CD4-positive, alpha-beta T cell treated with Interleukin-4 for 1 hour (primary cell): ENCODE measurements at places on chromosomes 12 and 14.

- peak; percentile 42 for DNase-seq
Observed at GRCh38 chr12:52060498-52061177, 9.1 kb upstream of the ATG101 start.

- DNase-seq: no peak
Observed at GRCh38 chr14:35865611-35866324, 39.6 kb downstream of the BRMS1L start.

- no peak for DNase-seq
Observed at GRCh38 chr14:68639758-68640574, 152.9 kb downstream of the ZFP36L1 start.

GRCh38 chr12:75269209-75269608, 59.6 kb upstream of the KCNC2 start:
- no peak for DNase-seq

GRCh38 chr12:120584343-120585149, 3.3 kb upstream of the POP5 start:
- peak; percentile 57 for DNase-seq

DNA sequence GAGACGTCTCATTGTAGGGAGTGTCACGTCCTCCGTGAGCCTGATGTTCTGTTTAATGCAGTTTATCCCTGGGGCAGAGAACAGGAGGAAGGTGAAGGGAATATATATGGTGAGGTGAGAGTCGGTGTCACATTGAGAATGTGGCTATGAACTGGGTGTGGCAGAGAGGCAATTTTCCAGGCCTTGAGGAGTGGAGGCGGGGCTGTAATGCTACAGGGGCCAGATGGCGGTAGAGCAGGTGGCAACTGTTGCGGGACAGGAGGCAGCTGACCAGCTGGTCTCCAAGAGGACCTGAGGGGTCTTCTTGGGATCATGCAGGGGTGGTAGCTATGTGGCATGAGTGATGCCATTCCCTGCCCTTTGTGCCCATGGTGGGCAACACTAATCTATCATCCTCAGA, 59.6 kb downstream of the CACNA1C start:
- no peak for DNase-seq

- no peak for DNase-seq
Observed at GRCh38 chr14:94597788-94598187, 14.4 kb upstream of the SERPINA3 start.

DNA sequence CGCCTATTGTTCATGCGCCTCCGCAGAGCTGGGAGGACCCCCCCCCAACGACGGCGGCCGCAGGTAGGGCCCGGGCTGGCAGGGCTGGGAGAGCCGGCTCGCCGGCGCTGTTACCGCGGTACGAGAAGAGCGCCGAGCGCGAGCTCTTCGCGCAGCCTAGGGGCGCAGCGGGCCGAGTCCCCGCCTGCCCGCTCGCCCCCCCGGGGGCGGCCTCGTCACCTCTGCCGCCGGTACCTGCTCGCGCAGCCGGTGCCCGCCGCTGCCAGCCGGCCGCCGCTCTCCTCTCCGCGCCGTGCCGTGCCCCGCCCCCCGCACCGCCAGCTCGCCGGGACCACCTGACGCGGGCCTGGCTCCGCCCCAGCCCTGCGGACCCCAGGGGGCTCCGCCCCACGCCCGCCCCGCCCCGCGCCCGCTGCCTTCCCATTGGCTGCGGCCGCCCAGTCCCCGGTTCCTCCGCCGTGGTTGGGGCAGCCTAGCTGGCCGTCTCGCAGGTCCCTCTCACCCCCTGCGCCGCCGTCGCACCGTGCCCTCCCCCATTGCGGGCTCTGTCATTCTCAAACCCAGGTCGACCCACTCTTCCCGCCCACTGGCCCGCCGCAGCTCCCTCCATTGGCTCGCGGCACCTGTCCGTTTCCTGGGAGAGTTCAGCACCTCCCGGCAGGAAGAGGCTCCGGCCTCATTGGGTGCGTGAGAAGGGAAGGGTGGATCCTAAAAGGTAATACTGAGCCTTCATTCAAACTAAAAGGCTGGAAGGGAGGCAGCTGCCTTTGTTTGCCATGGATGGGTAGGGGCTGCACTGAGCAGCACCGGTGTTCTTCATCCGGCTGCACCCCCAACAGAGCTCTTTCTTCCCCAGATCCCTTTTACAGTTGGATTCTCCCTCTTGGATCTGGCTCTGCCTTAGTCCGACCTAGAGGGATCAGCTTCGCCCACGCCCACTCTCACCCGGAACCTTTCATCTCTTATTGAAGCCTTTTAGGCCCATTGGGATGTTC, at the start of gene MAP3K9:
Gene MAP3K9 (minus strand): TSS at position 289 of the 995 bp plus-strand sequence. CDS start 342 bp downstream, outside the sequence.
- peak; percentile 92 for DNase-seq

GRCh38 chr12:88519802-88520435, 60.4 kb downstream of the KITLG start:
- DNase-seq: no peak

- DNase-seq: peak; percentile 81
Observed at GRCh38 chr12:12379831-12380730, 23.2 kb downstream of the BORCS5 start.

- DNase-seq: no peak
Observed at GRCh38 chr12:117900561-117900960, 68.2 kb downstream of the KSR2 start.

DNA sequence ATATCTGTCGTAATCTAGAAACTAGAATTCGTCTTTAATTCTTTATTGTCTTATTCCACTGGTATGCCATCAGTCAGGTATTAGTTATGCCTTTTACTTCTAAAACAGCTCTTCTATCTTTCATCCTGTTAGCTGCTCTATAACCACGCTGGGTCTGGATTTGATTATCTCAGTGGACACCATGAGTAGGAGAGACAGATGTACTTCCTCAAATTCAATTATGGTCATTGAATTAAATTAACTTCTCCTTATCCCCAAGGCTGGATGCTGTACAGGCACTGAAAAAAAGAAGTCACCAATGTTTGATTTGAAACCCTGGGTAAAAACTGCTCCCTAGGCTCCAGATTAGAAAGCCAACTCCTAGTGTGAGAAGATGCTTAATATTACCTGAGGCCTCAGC, 107.3 kb downstream of the PIK3C2G start:
- DNase-seq: no peak

- DNase-seq: no peak
Observed at GRCh38 chr12:6044082-6044481, 80.4 kb downstream of the VWF start.

DNA sequence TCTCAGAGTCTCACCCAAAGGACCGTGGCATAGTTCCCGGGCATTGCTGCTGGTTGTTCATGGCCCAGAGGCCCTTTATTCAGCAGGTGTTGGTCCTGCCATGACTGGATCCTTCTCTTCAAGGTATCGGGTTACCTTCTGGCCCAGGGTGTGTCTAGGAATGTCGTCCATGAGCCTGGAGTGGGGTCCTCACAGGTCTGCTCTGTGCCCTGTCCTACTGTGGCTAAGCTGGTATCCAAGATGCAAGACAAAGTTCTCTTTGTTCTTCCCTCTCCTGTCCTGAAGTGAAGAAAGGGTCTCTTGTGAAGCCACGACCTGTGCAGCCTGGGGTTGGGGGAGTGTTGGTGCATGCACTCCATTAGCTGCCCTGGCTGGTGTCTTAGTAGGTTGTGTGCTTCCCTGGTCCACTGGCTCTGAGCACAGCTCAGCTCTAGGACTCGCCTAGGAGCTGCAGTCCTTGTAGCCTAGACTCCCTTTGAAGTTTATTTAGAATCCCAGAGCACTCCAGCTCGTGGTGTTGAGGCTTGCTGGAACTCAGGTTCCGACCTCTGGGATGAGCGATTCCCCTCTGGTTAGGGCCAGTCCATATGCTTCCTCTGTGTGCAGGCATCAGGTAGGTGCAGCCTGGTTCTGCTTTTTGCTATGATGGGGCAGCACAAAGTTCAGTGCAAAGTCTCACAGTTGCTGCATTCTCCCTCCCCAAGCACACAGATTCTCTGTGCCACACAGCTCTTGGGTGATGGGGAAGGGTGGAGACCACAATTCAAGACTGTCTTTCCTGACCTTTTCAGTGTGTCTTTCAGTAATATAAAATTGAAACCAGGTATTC, 117.4 kb downstream of the NUBPL start:
- no peak for DNase-seq

- DNase-seq: no peak
Observed at GRCh38 chr12:20211981-20212421, 156.3 kb upstream of the PDE3A start.

DNA sequence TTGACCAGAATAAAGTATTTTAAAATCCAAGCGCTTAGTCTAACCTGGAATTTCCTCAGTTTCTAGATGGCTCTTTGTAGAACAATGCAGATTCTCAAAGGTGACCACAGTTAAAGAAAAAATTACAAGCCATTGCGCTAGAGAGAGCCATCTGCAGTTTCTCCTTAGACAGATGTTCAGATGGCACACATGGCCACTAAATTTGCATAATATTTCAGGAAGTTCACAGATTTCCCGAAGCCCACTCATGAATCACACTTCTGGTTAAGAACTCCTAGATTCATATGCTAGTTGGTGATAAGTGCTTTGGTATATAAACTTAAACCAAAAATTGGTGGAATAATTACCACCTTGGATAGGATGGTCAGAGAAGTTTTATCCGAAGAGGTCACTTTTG, 749 bp downstream of the AKAP3 start:
- DNase-seq: no peak

- DNase-seq: peak; percentile 68
Observed at GRCh38 chr14:91373591-91374254, 43.9 kb downstream of the CCDC88C start.

DNA sequence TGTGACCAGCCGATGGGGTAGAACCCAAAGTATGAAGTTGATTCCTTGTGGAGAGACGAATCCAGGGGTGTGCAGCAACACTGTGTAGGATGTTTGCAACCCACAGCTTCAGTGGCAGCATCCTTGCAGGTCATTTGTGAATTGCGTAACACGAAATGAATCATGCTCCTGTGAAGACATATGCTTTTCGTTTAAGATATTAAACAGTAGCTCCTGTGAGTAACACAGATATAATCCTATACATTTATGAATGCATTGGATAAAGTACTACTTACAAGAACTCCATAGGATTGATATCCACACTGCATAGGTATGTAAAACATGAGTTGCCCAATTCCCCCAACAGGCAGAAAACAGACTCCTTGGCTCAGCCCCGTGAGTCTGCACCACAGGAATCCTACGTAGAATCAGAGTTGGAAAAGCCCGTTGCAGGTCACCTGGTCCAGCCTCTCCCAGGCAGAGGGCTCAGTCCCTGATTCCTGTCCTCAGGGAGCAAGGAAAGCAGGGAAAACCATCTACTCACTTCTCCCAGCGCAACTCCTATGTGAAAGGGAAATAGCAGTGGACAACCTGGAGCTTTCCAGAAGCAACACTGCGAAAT, 75.8 kb downstream of the GPATCH2L start:
- DNase-seq: no peak

- no peak for DNase-seq
Observed at GRCh38 chr14:89422952-89423345, 5.9 kb upstream of the FOXN3 start.

- no peak for DNase-seq
Observed at GRCh38 chr12:6779708-6780432, 7.5 kb downstream of the LAG3 start.

GRCh38 chr14:72651081-72651480, 242.8 kb downstream of the DPF3 start:
- DNase-seq: no peak

- DNase-seq: no peak
Observed at GRCh38 chr14:105858676-105859025, 332.3 kb downstream of the TMEM121 start.

- DNase-seq: no peak
Observed at GRCh38 chr12:101582937-101583336, 11.8 kb upstream of the MYBPC1 start.

- no peak for DNase-seq
Observed at GRCh38 chr12:386651-387050, 2.5 kb downstream of the KDM5A start.

DNA sequence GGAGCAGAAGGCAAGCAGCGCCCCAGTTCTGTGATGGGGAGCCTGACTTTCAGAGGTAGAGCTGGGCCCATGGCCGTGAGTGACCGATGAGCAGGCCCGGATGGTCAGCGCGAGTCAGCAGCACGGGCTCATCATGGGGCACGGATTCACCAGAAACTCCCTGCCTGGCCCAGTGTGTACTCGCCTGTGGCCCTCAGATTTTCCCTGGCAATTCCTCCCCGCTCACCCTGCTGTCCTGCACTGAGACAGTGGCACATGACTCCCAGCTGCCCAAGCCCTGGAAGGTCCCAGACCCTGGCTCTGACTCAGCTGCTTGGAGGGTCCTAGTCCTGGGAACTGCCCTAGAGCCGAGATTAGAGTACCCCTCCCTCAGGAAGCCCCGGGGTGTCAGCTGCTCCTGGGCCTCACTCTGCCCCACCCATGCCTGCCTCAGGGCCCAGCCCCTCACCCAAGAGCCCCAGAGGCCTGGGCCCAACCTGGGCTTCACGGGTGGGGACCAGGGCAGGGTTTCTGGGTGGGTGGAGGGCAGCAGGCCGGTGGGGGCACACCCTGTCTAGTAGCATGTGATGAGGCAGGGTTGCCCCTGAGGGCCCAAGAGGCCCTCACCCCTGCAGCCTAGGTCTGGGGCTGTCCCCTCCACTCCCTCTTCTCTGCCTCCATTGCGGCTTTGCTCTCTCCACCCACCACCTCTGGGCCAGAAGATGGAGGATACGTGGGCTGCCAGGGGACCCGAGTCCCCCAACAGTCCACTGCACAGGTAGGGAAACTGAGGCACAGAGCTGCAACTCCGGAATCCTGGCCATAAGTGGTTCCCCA, 8.4 kb downstream of the TRMT61A start:
- DNase-seq: no peak

DNA sequence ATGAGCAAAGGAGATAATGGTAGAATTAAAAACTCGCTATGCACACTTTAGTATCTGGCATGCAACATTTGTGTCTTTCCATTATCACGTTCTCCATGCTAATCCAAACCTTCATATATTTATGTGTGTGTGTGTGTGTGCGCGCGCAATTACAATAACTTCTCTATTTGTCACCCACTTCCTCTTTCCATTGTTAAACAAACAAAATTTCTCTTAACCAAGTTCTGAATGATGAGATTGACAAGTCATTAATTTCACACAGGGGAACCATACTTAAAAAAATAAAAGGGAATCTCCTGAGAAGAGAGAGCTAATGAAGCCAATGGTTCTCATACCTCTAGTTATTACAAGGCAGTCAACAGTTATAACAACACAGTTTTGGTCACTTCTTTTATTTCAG, 575.9 kb upstream of the MDGA2 start:
- DNase-seq: no peak

DNA sequence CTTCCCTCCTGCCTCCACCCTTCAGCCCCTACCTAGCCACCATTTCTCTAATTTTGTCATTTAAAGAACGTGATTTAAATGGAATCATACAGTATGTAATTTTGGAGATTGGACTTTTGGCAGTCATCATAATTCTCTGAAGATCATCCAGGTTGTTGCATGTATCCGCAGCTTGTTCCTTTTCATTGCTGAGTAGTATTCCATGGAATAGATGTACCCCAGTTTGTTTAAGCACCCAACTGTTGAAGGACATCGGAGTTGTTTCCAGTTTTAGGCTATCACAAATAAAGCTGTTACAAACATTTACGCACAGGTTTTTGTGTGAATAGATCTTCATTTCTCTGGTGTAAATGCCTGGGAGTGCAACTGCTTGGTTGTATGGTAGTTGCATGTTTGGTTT, 61.1 kb upstream of the PWP1 start:
- DNase-seq: no peak
